Pericardium fibroblast (primary cell): ENCODE measurements at places on chromosomes 7 and 10. TPM values are rescaled to one million over a fixed set of nuclear protein-coding genes. Genes with fewer than 3 reads are reported as not detected.

FANK1 gene
- 3.6 and 4.3 TPM in 2 replicates for total RNA-seq

AS3MT gene
- 0.70 and 1.0 TPM in 2 replicates for total RNA-seq

EPHA1 gene
- total RNA-seq: not detected in 2 replicates

ELN gene
- total RNA-seq: 56.1 and 146 TPM in 2 replicates

SLC26A3 gene
- not detected in 2 replicates for total RNA-seq

CCDC136 gene
- total RNA-seq: 0.77 and 5.5 TPM in 2 replicates

TAS2R40 gene
- total RNA-seq: not detected in 2 replicates

LOXL4 gene
- 6.8 and 12.5 TPM in 2 replicates for total RNA-seq

AKR1C3 gene
- total RNA-seq: 12.3 and 18.4 TPM in 2 replicates

LIPF gene
- total RNA-seq: not detected in 2 replicates

GRID2IP gene
- 0.09 TPM in 1 of 2 replicates, not detected in the other for total RNA-seq

COL17A1 gene
- total RNA-seq: 0.23 TPM in 1 of 2 replicates, not detected in the other

CPSF4 gene
- 22.8 and 32.4 TPM in 2 replicates for total RNA-seq

MINPP1 gene
- 33.0 and 35.6 TPM in 2 replicates for total RNA-seq

SHOC2 gene
- total RNA-seq: 21.8 and 26.0 TPM in 2 replicates

FAM25G gene
- total RNA-seq: not detected in 2 replicates

MARCHF5 gene
- total RNA-seq: 7.0 and 15.2 TPM in 2 replicates

OR2A1 gene
- not detected in 2 replicates for total RNA-seq

NPSR1 gene
- not detected in 2 replicates for total RNA-seq

STAG3 gene
- 0.17 and 0.23 TPM in 2 replicates for total RNA-seq

CPVL gene
- total RNA-seq: 0.58 TPM in 1 of 2 replicates, not detected in the other

CYP3A5 gene
- 0.43 TPM in 1 of 2 replicates, not detected in the other for total RNA-seq
